ENCODE measurements at places on chromosomes 12 and 14.

DNA sequence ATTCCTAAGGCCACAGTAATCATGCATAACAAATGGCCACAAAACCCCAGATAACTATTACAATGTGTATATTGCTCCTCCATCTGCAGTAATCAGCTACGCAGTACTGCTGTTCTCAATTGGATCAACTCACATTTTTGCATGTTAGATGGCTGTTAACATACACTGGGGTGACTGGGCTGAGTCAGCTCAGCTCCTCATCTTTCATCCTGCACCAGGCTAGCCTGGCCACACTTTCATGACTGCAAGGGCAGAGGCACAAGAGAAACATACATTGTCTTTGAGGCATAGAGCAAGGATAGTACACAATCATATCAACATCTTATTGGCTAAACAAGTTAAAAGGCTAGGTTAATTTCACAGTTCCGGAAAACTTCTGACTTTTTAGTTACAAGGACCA is 306.6 kb downstream of the SLC6A15 start:
- no peak for DNase-seq

DNA sequence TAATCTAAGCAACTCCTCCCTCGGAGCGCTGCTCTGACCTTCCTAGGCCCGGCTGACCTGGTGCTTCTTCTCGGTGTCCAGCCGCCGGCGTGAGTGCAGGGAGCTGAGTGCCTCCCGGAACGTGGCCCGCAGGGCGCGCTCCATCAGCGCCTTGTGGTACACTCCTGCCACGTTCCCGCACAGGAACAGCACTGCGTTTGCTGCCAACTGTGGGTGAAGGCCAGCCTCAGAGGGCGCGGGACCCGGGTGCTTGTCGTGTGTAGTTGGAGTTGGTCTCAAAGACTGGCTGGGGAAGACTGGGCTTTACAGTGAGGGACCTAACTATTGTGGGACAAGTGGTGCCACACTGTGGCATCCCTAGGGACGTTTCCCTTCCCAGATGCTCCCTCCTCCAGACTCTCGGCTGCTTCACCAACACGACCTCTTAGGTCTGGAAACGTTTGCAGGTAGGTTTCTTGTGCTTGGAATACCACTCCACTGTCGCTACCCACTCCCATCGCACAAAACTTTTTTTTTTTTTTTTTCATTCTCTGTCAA is 3.1 kb downstream of the ADCY4 start:
- no peak for DNase-seq

GRCh38 chr12:15741082-15741481 is 48.1 kb downstream of the EPS8 start:
- no peak for DNase-seq

DNA sequence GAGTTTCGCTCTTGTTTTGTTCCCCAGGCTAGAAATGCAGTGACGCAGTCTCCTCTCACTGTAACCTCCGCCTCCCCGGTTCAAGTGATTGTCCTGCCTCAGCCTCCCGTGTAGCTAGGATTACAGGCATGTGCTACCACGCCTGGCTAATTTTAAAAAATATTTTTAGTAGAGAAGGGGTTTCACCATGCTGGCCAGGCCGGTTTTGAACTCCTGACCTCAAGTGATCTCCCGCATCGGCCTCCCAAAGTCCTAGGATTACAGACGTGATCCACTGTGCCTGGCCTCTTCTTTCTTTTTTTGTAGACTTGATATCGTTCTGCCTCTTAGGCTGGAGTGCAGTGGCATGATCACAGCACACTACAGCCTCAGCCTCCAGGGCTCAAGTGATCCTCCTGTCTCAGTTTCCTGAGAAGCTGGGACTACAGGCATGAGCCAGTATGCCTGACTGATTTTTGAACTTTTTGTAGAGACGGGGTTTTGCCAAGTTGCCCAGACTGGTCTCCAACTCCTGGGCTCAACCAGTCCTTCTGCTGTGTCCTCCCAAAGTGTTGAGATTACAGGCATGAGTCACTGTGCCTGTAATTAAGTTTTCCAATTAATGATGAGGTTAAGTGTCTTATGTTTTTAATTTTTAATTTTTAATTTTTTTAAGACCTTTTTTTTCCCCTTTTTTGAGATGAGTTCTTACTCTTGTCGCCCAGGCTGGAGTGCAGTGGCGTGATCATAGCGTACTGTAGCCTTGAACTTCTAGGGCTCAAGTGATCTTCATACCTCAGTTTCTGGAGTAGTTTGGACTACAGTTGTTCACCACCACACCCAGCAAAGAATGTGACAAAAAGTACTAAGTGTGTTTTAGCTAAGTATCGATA is 10.2 kb downstream of the RCOR1 start:
- DNase-seq: no peak

DNA sequence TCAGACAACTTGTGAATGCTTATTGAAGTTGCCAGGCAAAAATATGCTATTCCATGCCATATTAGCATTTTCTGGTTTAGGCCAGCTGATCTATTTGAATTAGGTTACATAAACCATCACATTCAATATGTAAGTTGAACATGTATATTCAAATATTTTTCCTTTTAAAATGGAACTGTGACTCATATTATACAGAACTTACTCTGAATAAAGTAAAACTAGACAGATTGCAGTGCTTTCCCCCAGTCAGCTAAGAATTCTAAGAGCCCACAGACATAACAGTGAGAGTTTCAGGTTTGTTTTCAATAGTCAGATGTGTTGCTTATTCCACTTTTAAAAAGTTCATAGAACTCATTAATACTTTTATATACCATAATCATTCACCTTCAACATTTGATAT is 119.8 kb downstream of the MGST1 start:
- no peak for DNase-seq

- DNase-seq: peak; percentile 60
These were observed 40.3 kb downstream of the MAP1LC3B2 start for GRCh38 chr12:116599285-116600136.

DNA sequence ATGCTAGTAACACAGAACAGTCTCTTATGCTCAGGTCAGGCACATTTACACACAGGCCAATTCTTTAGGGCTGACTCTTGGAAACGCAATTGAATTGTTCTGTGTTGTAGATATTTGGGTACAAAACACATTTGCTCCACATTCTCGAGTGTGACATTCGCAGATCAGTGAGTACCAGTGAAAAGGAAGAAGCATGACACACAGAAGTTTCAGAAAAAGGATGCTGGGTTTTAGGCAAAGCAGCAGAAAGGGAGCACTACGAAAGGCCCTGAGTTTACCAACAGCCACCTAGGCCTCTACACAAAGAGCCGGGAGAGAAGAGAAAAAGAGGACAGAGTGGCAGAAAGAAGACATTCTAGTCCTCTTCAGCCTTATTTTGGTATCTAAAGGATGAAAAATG is 254.4 kb upstream of the BTG1 start:
- no peak for DNase-seq

DNA sequence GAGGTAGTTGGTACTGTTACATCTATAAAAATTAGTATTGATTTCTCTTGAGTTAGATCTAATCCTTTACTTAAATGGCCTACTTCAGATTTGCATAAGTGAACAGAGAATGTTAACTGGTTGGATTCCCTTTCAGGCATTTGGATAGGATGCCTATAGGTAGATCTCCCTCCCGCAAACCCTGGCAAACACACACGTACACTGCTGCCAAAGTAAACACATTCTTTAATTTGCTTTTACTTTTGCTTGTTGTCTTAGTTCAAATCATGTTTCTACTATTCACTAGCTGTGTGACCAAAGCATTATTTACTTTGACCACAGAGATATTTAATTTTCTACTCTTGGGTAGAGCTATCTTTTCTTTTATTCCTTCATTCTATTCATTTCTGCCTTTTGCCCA is 936.1 kb upstream of the FBXO33 start:
- no peak for DNase-seq

DNA sequence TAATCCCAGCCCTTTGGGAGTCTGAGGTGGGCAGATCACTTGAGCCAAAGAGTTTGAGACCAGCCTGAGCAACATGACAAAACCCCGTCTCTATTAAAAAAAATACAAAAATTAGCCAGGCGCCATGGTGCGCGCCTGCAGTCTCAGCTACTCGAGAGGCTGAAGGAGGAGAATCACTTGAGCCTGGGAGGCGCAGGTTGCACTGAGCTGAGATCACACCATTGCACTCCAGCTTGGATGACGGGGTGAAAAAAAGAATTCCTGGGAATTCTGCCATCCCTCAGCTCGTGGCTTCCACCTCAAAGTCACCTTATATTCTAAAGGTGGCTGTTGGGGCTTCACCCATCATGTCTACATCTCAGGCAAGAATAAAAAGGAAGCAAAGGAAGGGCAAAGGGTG is 12.9 kb downstream of the BCL2L14 start:
- no peak for DNase-seq

DNA sequence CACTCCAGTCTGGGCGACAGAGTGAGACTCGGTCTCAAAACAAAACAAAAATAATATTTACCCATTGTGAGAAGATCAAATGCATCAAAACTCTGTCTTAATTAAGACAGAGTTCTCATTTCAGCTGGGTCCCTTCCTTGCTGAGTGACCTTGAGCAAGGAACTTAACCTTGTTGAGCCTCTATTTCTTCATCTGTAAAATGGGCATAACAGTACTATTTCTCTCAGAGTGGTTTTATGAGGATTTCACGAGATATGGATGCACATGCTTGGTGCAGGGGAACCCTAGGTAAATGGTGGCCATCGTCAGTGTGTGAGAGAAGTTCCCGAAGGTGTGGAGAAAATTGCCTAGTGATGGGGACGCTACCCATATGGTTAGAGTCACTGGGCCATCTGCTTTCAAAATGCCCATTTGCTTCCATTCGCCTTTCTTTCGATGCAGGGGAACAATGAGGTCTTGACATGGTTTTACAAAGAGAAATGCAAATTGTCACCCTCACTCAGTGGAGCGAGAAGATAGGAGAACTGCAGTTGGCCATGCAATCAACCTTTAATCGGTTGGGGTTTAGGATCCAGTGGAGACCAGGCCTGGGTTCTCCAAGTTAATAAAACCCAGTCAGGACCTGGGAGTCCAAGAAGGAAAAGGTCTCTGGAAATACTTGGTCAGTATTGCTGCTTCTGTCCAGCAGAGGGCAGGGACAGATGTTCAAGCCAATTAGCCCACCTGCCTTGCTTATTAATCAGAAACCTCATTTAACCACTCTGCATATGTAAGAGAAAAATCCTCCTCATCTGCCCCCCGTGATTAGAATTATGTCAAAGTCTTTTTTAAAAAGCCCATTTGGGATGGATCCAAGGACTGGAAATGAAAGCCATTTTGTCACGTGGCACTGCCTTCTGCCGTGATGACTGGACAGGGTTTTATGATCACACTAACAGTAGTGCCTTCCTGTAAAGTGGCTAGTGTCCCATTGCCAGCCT is 37.2 kb downstream of the CFAP251 start:
- no peak for DNase-seq

DNA sequence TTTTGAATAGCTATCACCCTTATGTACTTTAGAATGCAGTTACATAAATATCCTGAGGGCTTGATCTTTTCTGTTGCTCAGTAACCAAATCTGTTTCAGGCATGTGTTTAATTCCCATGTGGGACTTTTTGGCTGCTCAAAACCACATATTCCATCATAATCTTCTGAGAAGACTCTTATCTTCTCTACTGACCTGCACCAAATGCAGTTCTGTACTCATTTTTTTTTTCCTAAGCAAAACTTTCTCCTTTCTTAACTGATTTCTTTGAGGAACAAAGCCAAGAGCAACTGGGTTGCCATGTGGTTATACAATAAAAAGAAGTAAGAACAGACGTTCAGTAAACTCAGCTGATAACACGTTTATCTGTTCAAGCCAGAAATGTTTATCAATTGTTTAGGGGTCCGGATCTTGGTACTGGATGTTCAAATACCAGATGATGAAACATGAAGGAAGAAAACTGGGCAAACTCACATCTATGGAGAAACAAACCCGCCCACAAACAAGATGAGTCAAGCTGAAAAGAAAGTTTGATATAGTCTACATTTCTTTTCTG is 50.1 kb downstream of the TMEM132C start:
- no peak for DNase-seq

GRCh38 chr14:104265918-104266630 is 127.7 kb downstream of the KIF26A start:
- DNase-seq: no peak

DNA sequence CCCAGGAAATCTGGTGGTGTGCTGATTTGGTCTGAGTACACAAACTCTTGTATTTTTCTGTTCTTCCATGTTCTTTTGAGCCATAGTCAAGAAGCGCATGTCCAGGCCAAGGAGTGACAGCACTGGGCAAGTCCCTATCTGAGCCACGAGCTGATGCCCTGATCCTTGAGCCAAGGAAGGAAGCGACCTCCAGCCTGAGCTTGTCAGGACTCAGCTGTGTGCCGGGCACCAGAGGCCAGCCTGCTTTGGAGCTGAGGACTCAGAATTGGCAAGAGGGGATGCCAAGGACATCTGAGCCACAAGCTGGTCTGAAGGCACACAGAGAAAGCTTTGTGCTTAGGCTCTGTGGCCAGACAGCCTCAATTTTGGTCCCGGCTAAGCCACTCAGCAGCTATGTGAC is 52.6 kb downstream of the GALNT16 start:
- DNase-seq: no peak
